ENCODE measurements at places on chromosomes 4 and X.

- DNase-seq, result no peak
Observed at GRCh38 chr4:1297456-1298325, 8.0 kb downstream of the MAEA start.

DNA sequence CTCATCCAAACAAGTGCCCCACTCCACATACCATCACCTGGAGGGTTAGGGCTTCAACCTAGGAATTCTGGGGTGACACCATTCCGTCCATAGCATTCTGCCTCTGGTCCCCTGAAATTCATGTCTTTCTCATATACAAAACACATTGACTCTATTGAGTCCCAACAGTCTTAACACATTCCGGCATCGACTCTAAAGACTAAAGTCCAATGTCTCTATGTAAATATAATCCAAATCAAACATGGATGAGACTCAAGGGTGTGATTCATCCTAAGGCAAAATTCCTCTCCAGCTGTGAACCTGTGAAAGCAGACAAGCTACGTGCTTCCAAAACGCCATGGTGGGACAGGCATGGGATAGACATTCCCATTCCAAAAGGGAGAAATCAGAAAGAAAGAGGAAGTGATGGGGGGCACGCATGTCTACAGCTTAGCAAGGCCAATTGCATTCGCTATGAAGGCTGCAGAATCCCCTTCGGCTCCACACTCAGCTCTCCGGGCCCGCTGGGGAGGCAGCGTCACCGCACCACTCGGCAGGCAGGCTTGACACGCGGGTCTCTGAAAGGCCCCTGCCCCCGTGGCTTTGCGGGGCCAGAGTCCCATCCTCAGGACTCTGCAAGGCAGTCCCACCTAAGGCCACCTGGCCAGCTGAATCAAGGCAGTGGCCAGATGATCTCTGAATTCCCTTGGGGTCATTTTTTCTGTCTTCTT lies 53.2 kb downstream of the ADRA2C start:
- DNase-seq, result no peak

GRCh38 chr4:64305565-64306254 lies 103.5 kb downstream of the TECRL start:
- no peak for DNase-seq

GRCh38 chr4:170139764-170140163 lies 50.0 kb upstream of the AADAT start:
- no peak for DNase-seq

- DNase-seq, result no peak
Observed at GRCh38 chr4:9845791-9846493, 64.5 kb downstream of the DRD5 start.

DNA sequence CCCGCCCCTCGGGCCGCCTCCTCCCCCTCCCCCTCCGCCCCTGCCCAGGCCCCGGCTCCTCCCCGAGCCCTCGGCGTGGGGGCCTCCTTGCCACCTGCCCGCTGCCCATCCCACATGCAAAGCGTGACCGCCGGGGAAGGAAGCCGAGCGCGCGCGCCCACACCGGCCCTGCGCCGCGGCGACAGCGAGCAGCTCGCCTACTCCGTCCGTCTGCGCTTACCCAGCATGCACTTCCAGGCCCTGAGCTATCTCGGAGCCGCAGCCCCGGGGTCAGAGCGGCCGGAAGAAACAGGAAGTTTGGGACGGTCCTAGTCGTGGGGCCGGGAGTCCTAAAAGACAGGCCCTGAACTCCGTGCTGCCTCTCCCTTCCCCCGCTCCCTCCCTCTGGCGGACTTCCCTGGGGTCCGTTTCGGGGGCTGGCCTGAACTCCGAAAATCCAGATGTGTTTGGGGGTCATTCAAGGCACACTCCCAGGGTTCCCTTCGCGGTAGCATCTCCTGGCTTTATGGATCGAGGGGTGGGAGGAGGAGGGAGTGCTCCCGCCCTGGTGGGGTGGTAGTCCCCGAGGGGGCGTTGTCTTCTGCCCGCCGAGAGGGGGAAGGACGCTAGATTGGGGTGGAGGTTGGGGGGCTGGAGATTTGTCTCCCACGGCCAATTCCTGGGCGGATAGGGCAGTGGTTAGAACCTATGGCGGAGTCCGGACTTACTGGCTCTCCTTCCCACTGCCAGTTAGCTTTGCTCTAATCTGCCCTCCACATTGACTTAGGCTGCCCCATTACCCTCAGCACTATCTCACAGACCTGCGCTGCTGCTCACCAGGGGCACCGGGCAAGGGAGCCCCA lies 25.0 kb upstream of the BCORL1 start:
- DNase-seq, result peak; percentile 20

DNA sequence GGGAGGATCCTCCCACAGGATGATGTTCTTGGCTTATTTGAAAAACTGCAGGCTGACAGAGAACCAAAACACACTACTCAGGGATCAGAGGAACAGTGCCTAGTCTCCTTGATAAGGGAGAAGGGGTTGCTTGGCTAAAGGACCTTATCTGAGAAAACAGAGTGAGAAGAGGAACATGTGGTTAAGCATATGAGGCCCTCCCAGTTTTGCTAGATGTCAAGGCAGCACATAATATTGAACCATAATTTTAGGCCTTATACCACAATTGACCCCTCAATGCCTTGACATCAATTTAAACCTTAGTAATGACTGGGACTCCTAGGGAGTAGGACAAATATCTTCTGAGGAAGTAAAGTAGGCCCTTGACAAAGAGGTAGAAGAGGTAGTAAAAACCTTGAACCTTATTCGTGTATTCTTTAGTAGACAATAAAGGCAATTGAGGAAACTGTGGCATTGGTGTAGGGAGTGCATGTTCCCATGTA lies 79.3 kb downstream of the TEX13C start:
- no peak for DNase-seq

- no peak for DNase-seq
Observed at GRCh38 chrX:39750256-39750790, 347.4 kb downstream of the BCOR start.

- DNase-seq, result peak; percentile 54
Observed at GRCh38 chr4:176320340-176320975, 692 bp downstream of the SPCS3 start.

All from NCI-H1105 treated with DMSO at 0.1 percent for 48 hours (cell line).